ENCODE measurements at places on chromosomes 13 and 19. TPM values are rescaled to one million over a fixed set of nuclear protein-coding genes. Genes with fewer than 3 reads are reported as not detected.
A peak's percentile ranks its signal among the peaks of the same experiment; 100 is the strongest.

- no peak for DNase-seq
These were observed 6.6 kb downstream of the THOP1 start for GRCh38 chr19:2791876-2792275.

- DNase-seq: no peak
These were observed 37.4 kb downstream of the DOCK9 start for GRCh38 chr13:98940325-98941001.

GRCh38 chr13:111944171-111944583 is 122.8 kb upstream of the SOX1 start:
- DNase-seq: no peak

DNA sequence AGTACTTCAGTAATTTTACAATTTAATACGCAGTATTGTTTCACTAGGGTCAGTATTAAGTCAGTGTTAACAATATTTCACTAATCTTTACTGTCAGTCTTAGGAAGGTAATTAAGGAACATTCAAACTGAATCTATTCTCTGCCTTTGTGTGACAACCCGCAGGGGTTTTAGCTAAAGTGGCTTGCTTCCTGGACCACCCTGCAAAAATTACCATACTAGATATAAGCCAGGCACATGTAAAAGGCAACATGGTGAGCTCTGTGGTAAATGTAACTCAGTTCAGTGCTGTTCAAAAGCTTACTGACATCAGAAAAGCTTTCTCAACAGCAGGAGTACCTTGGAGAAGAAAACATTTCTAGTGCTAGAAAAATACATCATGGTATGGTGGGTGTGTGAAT is 116.7 kb downstream of the FREM2 start:
- DNase-seq: no peak

GRCh38 chr19:2774083-2774679 is 8.9 kb downstream of the SGTA start:
- DNase-seq: no peak

DNA sequence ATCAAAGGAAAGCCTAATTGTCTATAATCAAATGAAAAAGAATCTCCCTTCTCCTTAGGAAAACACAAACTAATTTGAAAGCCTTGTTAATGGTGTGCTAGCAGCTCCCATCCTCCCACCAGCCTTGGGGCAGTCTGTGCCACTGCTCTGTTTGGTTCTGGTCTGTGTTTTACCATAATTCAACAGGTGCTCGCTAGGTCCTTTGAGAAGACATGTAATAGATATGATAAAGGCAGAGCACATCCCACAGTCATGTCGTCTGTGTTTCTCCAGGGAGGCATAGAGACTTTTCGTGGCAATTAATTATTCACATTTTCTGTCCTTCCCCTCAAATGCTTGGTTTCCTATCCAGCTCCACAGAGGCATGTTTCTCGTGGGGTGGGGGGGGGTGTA is 23.8 kb downstream of the FAM124A start:
- DNase-seq: no peak

- no peak for DNase-seq
These were observed 10.3 kb downstream of the DNAJB1 start for GRCh38 chr19:14507704-14508542.

DNA sequence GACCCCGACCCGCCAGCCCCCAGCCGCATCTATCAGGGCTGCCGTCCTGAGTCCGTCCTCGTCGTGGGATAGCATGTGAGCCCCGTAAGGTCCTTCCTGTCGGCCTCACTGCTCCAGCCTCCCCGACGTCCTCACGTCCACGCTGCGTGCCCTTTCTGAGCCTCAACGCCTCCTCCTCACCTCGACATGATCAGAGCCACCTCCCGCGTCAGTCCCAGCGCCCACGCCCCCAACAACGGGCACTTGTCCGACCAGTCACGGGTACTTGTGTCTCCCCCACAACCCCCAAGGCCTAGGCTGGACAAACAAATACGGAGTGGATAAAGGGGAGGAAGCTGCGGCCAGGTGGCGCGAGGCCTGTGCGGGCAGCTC is 665 bp downstream of the ZNF497 start:
- DNase-seq: no peak

GRCh38 chr13:28373810-28374209 is 121.1 kb downstream of the FLT1 start:
- DNase-seq: no peak

- no peak for DNase-seq
These were observed 330.4 kb upstream of the NBEA start for GRCh38 chr13:34611671-34612070.

DNA sequence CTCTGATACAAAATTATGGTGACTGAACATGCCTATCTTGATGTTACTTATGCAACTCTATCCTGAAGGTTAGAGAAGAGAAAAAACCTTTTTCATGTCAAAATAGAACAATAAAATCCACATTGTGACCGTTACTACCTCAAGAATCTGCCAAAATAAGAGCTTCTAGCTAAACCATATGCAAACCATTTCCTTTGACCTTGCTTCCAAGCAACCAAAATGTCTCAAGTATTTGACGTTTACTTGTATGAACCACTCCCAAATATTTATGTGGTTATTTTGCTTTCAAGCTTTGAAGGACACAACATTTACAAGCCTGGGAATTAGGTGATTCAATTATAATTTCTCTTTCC is 13.9 kb downstream of the FOXO1 start:
- DNase-seq: no peak

DNA sequence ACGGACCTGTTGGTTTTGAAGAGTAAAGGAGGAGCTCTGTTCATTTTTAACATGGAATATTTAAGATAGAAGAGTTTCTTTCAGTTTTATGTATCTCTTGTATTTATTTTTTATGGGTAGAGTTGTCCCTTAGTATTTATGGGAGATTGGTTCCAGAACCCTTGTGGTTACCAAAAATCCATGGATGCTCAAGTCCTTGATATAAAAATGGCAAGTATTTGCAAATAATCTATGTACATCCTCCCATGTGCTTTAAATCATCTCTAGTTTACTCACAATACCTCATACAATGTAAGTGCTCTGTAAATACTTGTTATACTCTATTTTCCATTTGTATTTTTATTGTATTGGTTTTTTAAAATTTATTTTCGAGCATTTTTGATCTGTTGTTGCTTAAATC is 63.1 kb downstream of the TM9SF2 start:
- DNase-seq: no peak

GRCh38 chr13:101570410-101570809 is 117.9 kb downstream of the ITGBL1 start:
- DNase-seq: no peak

DNA sequence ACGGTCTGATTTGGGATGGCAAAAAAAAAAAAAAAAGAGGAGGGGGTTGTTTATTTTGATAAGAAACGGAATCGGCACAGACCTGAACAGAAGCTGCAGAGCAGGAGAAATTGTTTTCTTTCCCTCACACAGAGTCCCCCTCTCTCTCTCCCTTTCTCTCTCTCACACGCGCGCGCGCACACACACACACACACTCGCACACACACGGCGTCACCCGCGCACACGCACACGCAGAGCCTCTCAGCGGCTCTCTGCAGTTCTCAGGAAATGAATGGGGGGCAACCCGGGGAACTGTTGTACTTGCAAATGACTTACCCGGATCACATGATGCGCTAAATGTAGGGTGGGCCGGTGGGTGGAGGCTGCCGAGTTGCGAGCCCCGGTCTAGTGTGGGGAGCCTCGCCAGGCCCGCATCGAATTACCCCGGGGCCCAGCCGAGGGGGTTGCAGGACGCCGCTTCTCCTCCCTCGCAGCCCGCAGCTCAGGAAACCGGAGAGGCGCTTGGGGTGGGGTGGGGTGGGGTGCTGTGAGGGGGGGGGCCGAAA is 475 bp downstream of the KLF12 start:
- DNase-seq: peak; percentile 63

- peak; percentile 86 for DNase-seq
These were observed 34.4 kb upstream of the NANOS3 start for GRCh38 chr19:13842291-13843103.

GRCh38 chr13:49190901-49191300 is 29.2 kb upstream of the MLNR start:
- no peak for DNase-seq

- no peak for DNase-seq
These were observed 35.5 kb downstream of the SERTM1 start for GRCh38 chr13:36709136-36709890.

GRCh38 chr13:102678339-102679107 is 16.3 kb downstream of the METTL21C start:
- no peak for DNase-seq

DNA sequence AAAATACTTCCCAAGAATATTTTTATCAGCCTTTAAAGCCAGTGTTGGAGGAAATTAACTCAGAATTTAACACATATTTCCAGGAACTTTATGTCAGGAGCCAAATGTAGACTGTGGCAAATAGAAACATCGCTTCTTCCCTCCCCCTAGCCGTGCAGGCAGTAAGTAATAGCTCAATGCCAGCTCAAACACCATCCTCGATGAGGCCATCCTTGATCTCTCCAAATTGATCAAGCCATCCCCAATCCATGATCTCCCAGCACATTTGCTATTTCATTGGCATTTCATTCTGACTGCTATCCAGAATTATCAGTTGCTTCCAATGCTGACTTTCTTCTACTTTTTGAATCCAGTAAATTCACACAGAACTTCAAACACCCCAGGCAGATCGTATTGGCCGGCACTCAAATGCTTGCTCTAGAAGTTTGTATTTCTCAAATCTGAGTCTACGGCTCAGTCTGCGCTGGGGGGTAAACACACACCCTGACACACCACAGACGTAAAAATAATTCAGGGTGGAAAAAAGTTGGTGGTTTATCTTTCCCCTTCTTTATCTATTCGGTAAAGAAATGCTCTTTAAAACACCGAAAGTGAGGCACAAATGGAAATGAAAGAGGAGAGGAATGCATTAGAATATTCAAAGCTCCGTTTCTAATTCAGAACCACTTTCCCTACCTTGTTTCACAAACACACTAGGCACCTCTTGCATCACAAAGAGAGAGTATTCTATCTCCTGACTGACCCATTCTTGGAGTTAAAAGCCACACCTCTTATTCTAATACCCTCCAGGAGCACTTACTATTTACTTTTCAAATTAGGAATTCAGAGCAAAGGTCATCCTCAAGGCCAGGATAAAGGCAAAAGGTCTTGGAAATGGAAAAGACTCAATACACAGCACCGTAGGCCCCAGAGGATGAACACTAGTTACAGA is 991 bp downstream of the OBI1 start:
- no peak for DNase-seq

- peak; percentile 4 for DNase-seq
These were observed 30.7 kb upstream of the C13orf46 start for GRCh38 chr13:114004420-114005205.

- no peak for DNase-seq
These were observed 76.4 kb upstream of the MCF2L start for GRCh38 chr13:112892426-112893206.

ZNF573 gene
- 2.6 TPM for total RNA-seq

GIPR gene
- total RNA-seq: not detected

PRRG2 gene
- total RNA-seq: 1.4 TPM

TMEM259 gene
- total RNA-seq: 150 TPM

PEAK3 gene
- total RNA-seq: not detected

LRFN3 gene
- total RNA-seq: 8.1 TPM

ZNF254 gene
- total RNA-seq: 5.6 TPM

FLT1 gene
- total RNA-seq: 20.7 TPM

FCHO1 gene
- total RNA-seq: 0.51 TPM

KLF2 gene
- 29.3 TPM for total RNA-seq

KLHL1 gene
- total RNA-seq: not detected

CYTH2 gene
- 28.8 TPM for total RNA-seq

SARS2 gene
- 26.6 TPM for total RNA-seq

SHISA2 gene
- total RNA-seq: 2.8 TPM

Measured in gastrocnemius medialis (tissue), 4 donors.